ENCODE measurements at places on chromosomes 11 and 22. TPM values are rescaled to one million over a fixed set of nuclear protein-coding genes. Genes with fewer than 3 reads are reported as not detected.

Gene OR51E1
- polyA plus RNA-seq: not detected

Gene RBFOX2
- polyA plus RNA-seq: 0.39 TPM

Gene LAYN
- 0.12 TPM for polyA plus RNA-seq

Gene SLC7A4
- not detected for polyA plus RNA-seq

Gene APOL3
- 83.9 TPM for polyA plus RNA-seq

Gene LRFN4
- polyA plus RNA-seq: not detected

Gene PARVA
- 0.38 TPM for polyA plus RNA-seq

Gene PATE4
- not detected for polyA plus RNA-seq

- no peak overlapping the region for H3K4me3 ChIP-seq
- no peaks in the 10 kb centered on the region for H3K27me3 ChIP-seq
These were observed 112.6 kb downstream of the CADM1 start for GRCh38 chr11:115391598-115391997.

DNA sequence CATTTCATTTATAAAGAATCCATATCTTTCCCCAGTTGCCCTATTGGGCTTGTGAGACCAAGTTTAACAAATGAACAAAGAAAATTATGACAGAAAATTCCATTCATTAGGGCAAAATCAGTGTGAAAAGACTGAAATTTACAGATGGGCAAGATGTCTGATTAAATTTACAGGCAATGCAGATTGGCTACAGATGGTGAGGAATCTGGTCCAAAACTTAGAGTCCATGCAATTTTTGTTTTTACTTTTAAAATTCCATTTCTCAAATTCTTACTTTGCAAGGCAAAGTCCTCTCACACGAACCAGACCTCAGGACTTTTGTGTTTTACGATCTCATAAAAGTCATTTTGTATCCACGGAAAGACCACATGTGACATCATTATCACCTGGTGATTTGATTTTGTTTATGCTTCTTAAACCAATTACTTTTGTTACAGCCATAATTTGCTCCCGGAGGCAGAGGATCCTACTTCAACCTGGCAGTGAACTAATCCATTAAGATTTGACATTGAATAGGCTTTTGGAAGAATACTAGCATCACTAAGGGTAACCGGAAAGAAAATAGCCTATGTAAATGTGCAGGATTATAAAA lies 843.7 kb upstream of the CHORDC1 start:
- no peaks in the 10 kb centered on the region for H3K27me3 ChIP-seq
- H3K4me1 ChIP-seq: no peaks in the 10 kb centered on the region
- H3K27ac ChIP-seq: no peak overlapping the region
- no peaks in the 10 kb centered on the region for H3K36me3 ChIP-seq
- H3K4me3 ChIP-seq: no peak overlapping the region

- no peaks in the 10 kb centered on the region for H3K27me3 ChIP-seq
- H3K36me3 ChIP-seq: no peaks in the 10 kb centered on the region
- no peak for DNase-seq
- H3K4me1 ChIP-seq: no peaks in the 10 kb centered on the region
- no peak overlapping the region for H3K4me3 ChIP-seq
These were observed 62.6 kb downstream of the PIWIL4 start for GRCh38 chr11:94629741-94630140.

GRCh38 chr11:125263268-125263790 lies 98.8 kb downstream of the PKNOX2 start:
- H3K36me3 ChIP-seq: no peaks in the 10 kb centered on the region
- H3K27me3 ChIP-seq: peaks cover 3% of the 10 kb centered on the region

- no peak overlapping the region for H3K27ac ChIP-seq
- no peaks in the 10 kb centered on the region for H3K27me3 ChIP-seq
- DNase-seq: no peak
- H3K36me3 ChIP-seq: no peaks in the 10 kb centered on the region
These were observed 63.3 kb upstream of the PHF21B start for GRCh38 chr22:45073064-45073463.

DNA sequence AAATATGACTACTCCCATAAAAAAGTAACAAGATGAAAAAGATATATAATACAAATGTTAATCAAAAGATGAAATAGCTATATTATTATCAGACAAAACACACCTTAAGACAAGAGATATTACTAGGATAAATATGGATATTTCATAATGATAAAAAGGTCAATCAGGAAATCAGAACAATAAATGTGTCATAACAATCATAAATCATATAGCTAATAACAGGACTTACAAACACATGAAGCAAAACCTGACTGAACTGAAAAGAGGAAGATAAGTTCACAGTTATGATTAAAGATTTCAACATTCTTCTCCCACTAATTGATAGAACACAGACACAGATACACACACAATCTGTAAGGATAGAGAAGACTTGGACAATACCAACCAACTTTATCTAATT lies 47.2 kb downstream of the EIF3M start:
- no peaks in the 10 kb centered on the region for H3K27me3 ChIP-seq
- no peaks in the 10 kb centered on the region for H3K36me3 ChIP-seq
- DNase-seq: no peak
- H3K4me3 ChIP-seq: no peak overlapping the region
- H3K27ac ChIP-seq: no peak overlapping the region
- no peaks in the 10 kb centered on the region for H3K4me1 ChIP-seq

- H3K4me3 ChIP-seq: peak overlapping the region; percentile 35
- no peak overlapping the region for H3K27ac ChIP-seq
- H3K4me1 ChIP-seq: peaks cover 9% of the 10 kb centered on the region
- H3K27me3 ChIP-seq: no peaks in the 10 kb centered on the region
These were observed 19.7 kb downstream of the MYO7A start for GRCh38 chr11:77147668-77148321.

GRCh38 chr11:64093233-64094039 lies 57.7 kb downstream of the FLRT1 start:
- no peak overlapping the region for H3K4me3 ChIP-seq
- no peaks in the 10 kb centered on the region for H3K27me3 ChIP-seq
- DNase-seq: no peak
- H3K36me3 ChIP-seq: no peaks in the 10 kb centered on the region

DNA sequence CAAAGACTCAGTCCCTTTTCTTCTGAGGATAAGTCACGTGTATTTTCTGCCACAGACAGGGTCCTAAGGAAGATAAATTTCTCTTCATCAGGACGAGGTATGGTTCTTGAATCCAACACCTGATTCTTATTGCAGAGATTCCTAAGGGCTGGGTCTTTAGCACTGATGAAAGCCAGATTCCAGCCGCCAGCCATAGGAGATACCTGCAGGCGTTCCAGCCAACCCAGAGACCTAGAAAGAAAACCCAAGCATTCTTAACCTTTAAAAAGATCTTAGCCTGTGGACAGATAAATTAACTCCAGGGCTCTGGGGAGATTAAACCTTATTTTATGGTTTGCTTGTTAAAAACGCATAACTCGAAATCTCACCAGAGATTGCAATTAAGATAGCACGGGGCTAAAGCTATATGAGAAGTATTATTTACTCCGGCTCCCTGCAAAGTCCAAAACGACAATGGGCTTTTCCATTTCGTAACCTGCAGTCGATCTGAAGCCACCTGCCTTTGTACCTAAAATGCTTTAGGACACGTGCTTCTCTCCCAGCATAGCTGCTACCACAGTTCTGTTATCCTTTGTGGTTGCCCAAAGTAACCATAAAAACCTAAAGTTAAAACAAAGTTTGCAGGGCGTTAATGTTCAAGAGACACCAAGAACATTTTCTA lies 104.5 kb downstream of the NXPE2 start:
- no peaks in the 10 kb centered on the region for H3K36me3 ChIP-seq
- H3K4me3 ChIP-seq: no peak overlapping the region
- H3K27ac ChIP-seq: no peak overlapping the region
- no peaks in the 10 kb centered on the region for H3K27me3 ChIP-seq
- H3K4me1 ChIP-seq: no peaks in the 10 kb centered on the region
- DNase-seq: no peak

DNA sequence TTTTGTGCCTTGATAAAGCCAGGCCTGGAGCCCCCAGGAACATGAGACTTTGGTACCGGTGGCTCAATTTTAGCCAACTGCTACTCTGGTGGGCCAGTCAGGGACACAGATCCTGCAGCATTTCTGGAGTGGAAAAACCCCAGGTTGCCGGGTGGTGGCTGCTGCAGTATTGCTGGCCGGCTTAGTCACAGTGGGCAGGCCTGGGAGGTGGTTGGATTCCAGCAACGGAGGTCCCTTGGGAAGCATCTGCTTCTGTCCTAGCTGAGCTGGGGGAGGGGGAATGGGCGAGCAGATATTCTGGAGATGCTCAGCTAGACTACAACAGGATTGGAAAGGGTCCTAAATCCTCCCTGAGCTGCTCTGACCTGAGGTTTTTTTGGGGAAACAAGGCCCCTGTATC lies 31.6 kb upstream of the ACCSL start:
- no peak overlapping the region for H3K4me3 ChIP-seq
- no peak overlapping the region for H3K27ac ChIP-seq
- no peaks in the 10 kb centered on the region for H3K4me1 ChIP-seq
- H3K36me3 ChIP-seq: no peaks in the 10 kb centered on the region

DNA sequence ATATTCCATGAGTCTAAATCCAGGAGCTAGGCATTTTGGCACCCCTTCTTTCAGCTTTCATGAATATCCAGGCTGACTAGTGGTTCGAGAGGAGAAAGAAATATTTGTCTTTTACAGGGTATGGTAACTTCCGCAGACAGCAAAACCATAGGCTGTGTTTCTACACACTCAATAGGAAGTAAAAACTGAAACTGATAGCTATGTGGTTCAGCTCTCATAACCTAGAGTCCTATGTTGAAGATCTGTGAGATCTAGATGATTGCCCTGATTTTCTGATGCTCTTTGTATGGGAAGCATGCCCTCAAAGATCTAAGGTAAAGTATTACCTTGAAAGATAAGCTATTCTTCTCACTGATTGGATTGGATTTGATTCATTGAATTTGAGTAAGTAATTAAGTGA lies 118.3 kb downstream of the CD44 start:
- H3K27me3 ChIP-seq: no peaks in the 10 kb centered on the region

- peaks cover 8% of the 10 kb centered on the region for H3K4me1 ChIP-seq
- peaks cover 10% of the 10 kb centered on the region for H3K27me3 ChIP-seq
- DNase-seq: peak; percentile 45
- no peaks in the 10 kb centered on the region for H3K36me3 ChIP-seq
These were observed at the start of gene FADS1 for GRCh38 chr11:61816736-61817455. Gene FADS1 (minus strand): TSS chr11:61817003. CDS start chr11:61816929, 74 bp downstream.

- H3K4me3 ChIP-seq: no peak overlapping the region
- no peaks in the 10 kb centered on the region for H3K4me1 ChIP-seq
- H3K27ac ChIP-seq: no peak overlapping the region
- no peak for DNase-seq
These were observed 13.1 kb downstream of the MOV10L1 start for GRCh38 chr22:50102946-50103345.

GRCh38 chr11:124069429-124070401 lies 28.6 kb upstream of the OR10G7 start:
- H3K4me1 ChIP-seq: no peaks in the 10 kb centered on the region
- peaks cover 4% of the 10 kb centered on the region for H3K27me3 ChIP-seq
- H3K27ac ChIP-seq: no peak overlapping the region

GRCh38 chr11:116112087-116112935 lies 608.1 kb upstream of the CADM1 start:
- H3K27ac ChIP-seq: no peak overlapping the region
- no peak overlapping the region for H3K4me3 ChIP-seq
- H3K36me3 ChIP-seq: no peaks in the 10 kb centered on the region

GRCh38 chr22:50578776-50579310 lies 616 bp upstream of the CPT1B start:
- H3K36me3 ChIP-seq: no peaks in the 10 kb centered on the region
- peaks cover 16% of the 10 kb centered on the region for H3K4me1 ChIP-seq
- H3K27ac ChIP-seq: no peak overlapping the region

- H3K27ac ChIP-seq: no peak overlapping the region
- no peaks in the 10 kb centered on the region for H3K36me3 ChIP-seq
- no peak overlapping the region for H3K4me3 ChIP-seq
- H3K4me1 ChIP-seq: no peaks in the 10 kb centered on the region
- DNase-seq: no peak
- H3K27me3 ChIP-seq: no peaks in the 10 kb centered on the region
These were observed 19.7 kb upstream of the CTTN start for GRCh38 chr11:70378506-70379134.

DNA sequence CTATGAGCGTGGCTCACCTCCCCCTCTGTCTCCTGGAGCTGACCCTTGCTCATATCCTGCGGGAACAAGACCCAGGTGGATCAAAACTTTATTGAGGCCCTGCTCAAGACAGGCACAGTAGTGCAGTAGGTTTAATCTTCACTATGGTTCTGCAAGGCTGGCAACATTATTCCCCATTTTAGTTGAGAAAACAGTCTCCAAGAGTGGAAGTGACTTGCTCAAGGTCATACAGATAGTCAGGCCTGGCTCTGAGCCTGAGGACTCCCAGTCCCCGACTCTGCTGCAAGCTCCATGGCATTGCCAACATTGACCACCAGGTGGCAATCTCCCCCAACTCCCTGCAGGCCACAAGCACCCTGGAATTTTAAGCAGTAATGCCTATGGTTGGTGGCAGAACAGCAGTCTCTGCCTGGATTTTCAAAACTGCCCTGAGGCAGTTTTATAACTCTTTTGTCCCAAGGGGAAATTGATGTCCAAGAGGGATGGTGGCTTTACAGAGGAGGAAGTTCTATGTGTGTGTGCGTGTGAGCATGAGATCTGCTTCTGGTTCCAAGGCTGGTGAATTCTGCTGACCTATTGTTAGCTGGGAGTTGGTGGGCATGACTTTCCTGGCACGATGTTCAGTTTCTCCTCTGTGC lies 34.1 kb downstream of the NEU3 start:
- H3K36me3 ChIP-seq: no peaks in the 10 kb centered on the region
- H3K4me3 ChIP-seq: no peak overlapping the region
- DNase-seq: peak; percentile 70
- H3K27ac ChIP-seq: no peak overlapping the region
- H3K4me1 ChIP-seq: no peaks in the 10 kb centered on the region
- no peaks in the 10 kb centered on the region for H3K27me3 ChIP-seq

DNA sequence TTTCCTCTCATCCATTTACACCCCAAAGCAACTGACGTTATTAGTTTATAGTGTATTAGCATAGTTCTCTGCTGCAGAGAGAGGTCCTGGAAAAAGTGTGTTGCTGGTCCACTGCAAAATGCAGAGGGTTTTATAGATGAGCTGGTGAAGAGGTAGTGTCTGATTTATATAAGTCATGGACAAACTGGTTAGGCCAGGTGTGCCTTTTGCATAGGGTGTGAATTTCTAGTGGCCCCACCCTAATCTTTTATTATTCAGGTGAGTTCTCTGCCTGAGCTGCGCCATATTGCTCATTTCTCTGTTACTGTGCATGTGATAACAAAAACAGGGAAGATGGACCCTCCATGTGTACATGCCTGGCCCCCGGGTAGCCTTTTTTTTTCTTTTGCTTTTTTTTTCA lies 43.1 kb upstream of the TRIM77 start:
- H3K36me3 ChIP-seq: no peaks in the 10 kb centered on the region
- H3K4me3 ChIP-seq: no peak overlapping the region
- no peaks in the 10 kb centered on the region for H3K27me3 ChIP-seq
- DNase-seq: no peak
- H3K27ac ChIP-seq: no peak overlapping the region

DNA sequence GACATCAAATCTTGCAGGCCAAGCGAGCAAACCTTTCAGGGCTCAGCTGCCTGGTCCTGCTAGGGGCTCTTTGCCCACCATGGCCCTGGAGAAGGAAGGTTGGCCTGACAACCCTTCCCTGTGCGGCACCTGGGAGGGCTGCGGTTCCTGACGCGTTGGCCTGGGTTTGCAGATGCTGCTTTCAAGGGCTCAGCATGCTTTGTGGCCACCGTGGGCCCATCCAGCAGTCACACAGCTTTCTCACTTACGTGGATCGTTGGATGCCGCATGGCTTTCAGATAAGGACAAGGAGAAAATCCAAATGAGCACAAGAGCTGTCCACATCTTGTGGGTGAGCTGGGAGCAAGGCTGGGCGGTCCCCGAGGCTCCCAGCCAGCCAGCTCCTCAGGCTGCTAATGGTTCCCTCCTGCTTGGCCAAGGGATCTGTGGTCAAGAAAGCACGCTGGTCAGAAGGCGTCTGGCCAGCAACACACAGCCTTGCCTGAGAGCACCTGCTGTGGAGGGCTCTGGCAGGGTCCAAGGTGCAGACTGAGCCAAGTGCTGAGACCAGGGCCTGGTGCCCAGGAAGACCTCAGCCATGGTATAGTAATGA lies 8.2 kb downstream of the C11orf24 start:
- peaks cover 5% of the 10 kb centered on the region for H3K36me3 ChIP-seq
- H3K27ac ChIP-seq: no peak overlapping the region

Data from naive thymus-derived CD4-positive, alpha-beta T cell (primary cell).